Stimulated activated CD8-positive, alpha-beta memory T cell treated with anti-CD3 and anti-CD28 coated beads, Interleukin-7, amount 100 ng/mL, for 48 hours (primary cell): ENCODE measurements at places on chromosomes 3 and 15.

DNA sequence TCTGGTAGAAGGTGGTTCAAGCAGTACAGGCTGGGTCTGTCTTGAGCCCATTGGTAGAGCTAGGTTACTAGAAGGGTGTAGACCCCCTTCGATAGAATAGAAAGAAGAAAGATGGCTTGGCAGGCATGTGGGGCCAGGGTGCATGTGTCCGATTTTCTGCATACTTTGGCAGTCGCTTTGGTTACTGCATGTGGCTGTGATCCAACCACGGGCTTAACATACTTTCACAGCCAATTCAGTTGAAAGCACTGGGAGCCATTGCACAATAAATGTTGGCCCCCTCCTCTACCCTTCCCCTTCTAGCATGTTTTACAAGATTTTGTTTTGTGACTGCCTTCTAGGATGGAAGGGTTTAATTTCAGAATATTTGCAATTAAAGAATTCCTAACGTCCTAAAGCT is 7.2 kb downstream of the ARID3B start:
- DNase-seq: no peak

DNA sequence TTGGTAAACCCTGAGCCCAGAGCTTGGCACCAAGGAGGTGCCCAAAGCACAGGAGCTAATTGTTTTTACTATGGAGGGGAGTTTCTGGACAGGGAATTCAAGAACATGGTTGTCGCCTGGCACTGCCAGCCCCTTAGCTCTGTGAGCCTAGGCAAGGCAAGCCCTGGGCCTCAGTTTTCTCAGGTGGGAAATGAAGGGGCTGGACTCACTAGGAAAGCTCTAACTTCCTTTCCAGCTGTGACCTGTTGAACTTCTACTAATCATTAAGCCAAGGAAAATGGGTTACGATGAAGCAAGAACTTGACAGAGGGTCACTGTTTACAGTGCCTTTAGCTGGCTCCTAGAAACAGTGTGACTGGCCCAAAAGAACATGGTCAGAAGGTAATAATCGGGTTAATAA is 277.2 kb downstream of the SHQ1 start:
- DNase-seq: no peak

DNA sequence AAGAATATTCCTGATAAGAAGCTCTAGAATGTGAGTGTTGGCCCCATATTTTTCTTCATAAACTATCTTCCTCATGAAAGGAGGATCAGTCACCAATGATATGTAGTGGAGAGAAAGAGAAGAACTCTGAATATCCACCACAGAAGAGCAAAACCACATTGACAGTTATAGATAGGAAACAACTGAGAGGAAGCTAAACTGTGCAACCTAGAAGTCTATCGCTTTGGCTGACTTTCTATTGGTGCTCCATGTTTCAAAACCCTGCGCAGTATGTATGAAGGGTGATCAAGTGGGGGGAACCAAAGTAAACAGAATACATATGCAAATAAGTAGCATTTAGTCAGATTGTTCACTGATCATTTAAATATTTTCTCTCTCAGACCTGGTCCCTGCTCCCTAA is 41.0 kb upstream of the ZNF280D start:
- no peak for DNase-seq

DNA sequence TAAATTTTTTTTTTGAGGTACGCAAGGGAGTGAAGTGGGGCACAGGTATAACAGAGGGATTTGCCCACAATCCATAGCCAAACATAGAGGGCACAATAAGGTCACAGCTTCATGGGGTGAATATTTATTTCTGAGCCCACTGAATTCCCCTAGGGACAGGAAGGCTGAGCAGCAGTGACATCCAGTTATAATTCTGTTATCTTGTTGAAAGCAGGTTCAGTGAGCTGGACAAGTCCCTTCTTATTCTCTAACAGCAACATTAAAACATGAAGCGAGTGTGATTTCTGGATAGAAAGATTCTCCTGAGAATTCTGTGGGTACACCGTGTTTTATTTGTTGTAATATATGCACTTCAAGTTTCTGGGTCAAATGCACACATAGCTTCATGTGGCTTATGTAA is 538.2 kb downstream of the NAALADL2 start:
- DNase-seq: no peak

DNA sequence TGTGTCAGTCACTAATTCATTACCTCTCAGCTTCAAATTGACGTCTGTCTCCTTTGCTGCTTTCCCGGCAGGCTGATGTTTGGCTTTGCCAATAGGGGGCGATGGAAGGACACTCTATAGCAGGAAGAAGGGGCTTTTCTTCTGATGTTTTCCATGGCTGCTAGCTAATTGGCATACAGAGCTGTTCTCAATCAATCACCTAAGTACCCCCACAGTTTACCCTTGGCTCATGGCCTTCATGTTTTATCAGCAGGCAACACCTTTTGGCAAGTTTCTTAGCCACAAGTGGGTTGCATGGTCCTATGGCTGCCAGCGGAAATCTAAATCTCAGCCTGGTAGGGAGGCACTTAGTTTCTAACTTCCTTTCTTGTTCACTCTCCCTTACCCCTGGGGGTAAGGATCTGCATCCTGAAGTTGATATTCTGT is 45.0 kb downstream of the ESYT3 start:
- DNase-seq: peak; percentile 13

GRCh38 chr3:33578325-33579177 is 138.3 kb upstream of the UBP1 start:
- no peak for DNase-seq
